ENCODE measurements at places on chromosomes 5 and 9. TPM values are rescaled to one million over a fixed set of nuclear protein-coding genes. Genes with fewer than 3 reads are reported as not detected.

DNA sequence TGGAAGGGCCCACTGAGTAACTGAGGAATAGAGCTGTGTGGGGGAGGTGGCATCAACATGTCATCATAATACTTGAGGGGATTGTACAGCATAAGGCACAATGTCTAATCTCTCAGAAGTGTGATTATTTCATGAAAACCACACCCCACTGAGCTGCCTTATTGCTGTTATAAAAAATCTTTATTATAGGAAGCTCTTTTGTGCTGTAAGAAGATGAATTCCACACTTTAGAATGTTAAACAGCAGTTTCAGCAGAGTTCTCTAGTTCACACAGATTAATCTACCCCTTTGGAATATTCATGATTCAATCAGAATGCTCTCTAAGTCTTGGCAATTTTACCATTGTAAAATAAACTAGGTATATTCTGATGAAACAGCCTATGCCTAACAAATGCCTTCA is 1389.6 kb downstream of the PTPRD start:
- no peak for DNase-seq

FST gene
- not detected for total RNA-seq

DNA sequence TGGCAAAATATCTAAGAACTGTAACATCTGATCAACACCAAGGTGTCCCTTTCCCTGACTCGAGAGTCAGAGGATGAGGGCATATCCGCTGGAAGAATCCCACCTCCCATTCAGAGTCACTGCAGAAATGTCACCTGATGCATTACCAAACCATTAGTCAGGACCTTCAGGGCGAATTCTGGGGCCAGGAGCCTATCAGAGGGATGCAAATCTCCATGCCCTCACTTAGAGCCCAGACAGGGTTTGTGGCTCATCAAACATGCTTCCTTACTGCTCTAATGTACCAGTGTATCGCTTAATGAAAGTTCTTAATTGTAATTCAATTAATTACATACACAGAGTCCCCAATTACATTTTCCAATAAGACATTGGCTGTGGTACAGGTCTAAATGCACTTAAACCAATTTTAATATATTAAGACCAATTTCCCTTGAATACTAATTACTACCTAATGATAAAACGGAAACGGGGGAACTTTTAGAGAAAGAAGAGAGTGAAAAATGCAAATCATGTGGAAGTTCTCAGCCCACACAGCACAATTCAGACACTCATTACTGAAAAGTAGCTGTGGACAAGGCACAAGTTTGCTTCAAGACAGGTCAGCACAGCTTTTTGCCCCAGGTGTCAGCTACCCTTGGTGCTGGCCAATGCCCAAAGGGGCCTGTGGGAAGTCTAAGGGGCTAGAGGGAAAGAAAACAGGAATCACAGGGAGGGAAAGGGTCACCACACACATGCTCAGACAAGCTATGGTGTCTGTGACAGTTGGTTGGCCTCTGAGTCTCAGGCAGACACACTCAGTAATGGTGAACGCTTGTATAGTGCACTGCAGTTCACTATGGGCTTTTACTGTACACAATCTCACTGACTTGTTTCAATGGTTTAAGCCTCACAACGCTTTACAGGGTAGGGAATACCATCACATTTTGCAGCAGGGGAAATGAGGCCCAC is 211.6 kb downstream of the MAPKAP1 start:
- no peak for DNase-seq

HTR1A gene
- total RNA-seq = not detected

FBN2 gene
- 0.09 TPM for total RNA-seq

GRCh38 chr9:32986971-32987370 is 14.5 kb downstream of the APTX start:
- DNase-seq = no peak

DNA sequence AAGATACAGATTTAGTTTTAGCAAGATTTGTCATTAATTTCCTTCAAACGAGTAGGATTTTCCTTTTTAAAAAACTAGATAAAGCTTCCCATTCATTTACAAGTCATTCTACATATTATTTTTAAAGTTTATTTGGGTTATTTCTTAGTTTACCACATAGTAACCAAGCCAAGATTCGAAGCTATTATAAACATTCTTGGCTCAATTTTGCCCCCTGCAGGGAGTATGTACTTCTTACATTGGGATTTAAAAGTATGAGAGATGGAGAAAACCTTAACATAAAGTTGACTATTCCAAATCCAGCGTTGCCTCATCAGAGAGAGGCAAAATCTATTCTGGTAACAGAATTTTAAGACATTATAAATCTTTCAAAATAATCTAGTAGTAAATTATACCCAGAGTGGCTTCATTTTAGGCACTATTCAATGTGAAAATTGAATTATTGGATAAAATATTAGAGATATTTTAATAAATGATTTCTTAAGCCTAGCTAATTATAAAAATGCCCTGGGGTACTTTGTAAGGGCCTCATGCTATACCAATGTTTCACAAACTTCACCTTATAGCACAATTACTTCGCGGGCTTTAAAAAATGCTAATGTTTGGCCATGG is 39.1 kb downstream of the FBN2 start:
- DNase-seq = no peak

CARD9 gene
- 1.3 TPM for total RNA-seq

CSF1R gene
- total RNA-seq = not detected
